Pulmonary artery endothelial cell (primary cell): ENCODE measurements at places on chromosomes 5 and 9. TPM values are rescaled to one million over a fixed set of nuclear protein-coding genes. Genes with fewer than 3 reads are reported as not detected.

Gene C5orf52
- not detected in 2 replicates for total RNA-seq

DNA sequence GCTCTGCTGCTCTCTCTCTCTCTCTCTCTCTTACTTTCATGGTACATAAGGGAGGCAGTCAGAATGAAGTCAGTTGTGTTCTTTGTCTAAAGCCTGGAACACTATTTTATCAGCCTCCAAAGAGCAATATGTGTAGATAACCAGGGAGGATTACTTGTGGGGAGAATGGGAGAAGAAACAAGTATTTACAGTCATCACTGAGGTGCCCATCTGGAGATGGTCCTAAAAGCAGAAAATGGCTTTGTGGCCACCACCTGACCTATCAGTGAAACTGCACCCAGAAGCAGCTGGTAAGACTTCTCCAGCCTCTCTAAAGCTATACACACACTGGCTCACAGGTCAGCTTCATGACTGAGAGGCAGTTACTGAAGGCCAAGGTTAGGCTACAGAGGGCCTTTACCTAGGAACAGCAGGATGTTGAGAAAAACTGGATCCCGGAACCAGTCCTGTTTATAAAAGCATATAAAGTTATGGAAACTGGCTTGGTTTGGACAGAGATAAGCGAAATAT is 75.1 kb downstream of the MRPS27 start:
- DNase-seq = no peak

Gene GFI1B
- not detected in 2 replicates for total RNA-seq

- no peak for DNase-seq
Measured at GRCh38 chr9:14813336-14814248, 91.1 kb upstream of the CER1 start.

GRCh38 chr5:10555277-10555684 is 8.6 kb upstream of the ANKRD33B start:
- DNase-seq = peak; percentile 47

DNA sequence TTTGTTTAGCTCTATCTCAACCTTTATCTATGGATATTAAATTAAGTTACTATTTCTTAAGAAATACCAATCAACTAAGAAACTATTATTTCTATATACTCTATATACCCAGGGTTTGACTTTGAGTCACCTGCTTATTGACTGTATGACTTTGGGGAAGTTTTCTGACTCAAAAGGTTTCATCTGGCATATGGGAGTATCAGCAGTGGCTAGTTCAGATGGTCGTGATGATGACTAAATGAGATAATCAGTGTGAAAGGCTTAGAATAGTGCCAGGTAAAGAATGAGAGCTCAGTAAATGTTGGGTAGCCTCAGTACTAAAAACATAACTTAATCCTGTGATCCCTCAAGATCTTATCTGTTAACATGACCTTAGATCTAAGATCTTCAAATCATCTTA is 179.7 kb upstream of the ISL1 start:
- DNase-seq = no peak

DNA sequence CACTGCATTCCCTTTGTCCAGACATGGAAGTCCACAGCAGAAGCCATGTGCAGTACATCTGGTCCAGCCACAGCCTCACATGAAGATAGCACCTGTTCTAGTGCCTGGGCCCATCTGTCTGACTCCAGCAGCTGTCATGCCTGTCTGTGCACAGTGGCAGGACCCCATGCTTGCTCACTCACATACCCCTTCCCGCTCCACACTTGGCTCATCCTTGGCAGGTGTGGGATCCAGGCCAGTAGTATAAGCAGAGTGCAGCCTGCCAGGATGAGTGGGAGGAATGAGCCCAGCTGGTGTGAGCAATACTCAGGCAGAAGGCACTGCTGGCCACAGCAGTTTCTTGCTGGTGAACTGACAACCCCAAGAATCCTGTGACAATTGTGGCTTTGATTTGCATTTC is 168.0 kb downstream of the PRDM9 start:
- no peak for DNase-seq

Gene GMCL2
- total RNA-seq = not detected in 2 replicates

Gene RANBP17
- total RNA-seq = 6.9 and 12.3 TPM in 2 replicates

DNA sequence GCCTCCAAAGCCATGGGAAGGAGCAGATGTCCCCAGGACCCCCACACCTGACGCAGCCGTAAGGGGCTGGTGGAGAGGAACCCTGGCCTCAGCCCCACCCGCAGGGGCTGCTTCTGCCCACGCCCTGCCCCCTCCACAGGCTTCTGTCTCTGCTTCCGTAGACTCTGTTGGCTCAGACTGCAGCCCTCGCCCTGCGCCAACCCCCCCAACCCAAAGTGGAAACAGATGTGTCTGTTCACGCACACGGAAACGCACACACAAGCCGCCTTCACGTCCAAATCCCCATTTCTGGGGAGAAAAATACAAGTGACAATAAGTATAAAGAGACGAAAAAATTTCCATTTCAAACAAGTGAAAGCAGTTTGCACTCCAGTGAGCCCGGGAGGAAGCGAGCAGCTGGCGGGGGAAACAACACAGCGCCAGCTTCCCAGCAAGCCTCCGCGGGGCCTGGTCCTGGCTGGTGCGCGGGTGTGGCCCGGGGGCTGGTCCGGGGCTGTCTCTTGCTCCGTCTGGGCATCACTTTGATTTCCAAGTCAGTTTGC is 32.6 kb upstream of the RXRA start:
- DNase-seq = no peak

- no peak for DNase-seq
Measured at GRCh38 chr9:107673861-107674720, 184.5 kb upstream of the KLF4 start.

DNA sequence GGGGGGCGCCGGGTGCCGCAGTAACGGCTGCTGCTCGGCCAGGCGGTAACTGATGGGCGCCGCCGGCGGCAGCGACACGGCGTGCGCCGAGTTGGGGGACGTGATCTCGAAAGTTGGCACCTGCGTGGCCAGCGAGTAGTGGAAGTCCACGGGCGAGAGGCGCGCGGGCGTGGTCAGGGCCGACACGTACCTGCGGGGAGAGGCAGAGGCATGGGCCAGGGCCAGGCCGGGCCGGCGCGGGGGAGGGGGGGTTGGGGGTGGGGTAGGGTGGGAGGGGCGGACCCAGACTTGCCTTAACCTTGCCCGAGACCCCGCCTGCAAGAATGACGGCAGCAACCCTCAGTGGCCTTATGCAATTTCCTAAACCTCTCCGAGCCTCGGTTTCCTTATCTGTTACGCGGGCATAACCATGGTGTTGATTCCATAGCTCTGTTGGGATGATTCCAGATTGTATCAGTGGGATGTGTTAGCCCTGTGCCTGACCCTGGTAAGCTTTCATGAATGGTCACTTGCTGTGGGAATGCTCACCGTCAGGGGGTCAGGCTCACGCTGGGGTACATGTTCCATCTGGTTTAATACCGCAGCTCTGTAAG is 53.0 kb downstream of the PSD2 start:
- no peak for DNase-seq

DNA sequence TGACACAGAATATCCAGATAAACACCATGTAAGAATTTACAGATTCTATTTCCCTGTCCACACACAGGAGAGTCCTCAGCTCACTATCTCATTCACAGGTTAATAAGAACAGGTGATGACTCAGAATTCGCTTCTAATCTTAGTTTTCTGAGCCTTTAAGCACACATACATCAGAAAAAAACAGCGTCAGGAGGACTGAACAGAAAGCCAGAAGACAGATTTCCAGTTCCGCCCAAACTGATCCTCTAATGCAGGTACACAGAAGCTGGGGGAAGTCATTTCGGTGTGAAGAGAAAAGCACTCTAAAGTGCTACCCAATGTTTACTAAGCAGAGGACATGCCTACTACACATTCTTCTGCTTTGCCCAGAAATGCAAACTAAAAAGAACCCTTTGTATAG is 1.6 kb downstream of the CEMIP2 start:
- DNase-seq = no peak

Gene SOHLH1
- not detected in 2 replicates for total RNA-seq

DNA sequence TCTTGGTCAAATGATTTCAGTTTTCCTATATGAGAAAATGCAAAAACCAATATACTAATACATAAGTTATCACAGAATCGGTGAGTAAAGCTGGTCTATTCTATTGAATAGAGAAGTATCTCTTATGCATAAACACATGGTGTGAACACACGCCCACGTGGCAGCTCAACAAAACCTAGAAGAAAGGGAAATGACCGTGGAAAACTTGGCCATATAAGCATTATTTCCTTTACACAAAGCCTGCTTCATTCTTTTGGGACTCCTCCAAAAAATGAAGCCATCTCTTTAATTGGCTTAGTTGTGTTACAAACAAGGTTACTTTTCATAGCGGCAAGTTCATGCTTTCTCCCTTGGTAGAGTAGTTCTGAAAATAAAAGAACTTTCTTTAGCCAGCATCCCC is 183.2 kb downstream of the TMEM161B start:
- DNase-seq = no peak

DNA sequence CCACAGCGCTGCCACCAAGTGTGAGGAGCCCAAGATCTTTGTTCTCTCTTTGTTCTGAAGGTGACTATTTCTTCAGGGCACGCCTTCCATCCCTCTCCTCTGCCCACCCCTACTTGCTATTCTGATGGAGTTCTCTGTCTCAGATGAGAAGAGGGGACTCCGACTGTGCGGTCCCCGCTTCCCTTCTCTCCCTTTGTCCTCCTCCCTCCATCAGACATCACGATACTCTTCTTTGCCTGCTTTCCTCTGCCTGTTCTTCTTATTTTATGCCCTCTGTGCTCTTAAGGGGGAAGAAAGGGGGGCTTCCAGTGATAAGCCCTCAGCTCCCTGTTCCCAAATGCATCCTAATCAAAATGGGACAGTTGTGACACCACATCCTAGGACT is 307.8 kb downstream of the RAB3C start:
- DNase-seq = no peak

DNA sequence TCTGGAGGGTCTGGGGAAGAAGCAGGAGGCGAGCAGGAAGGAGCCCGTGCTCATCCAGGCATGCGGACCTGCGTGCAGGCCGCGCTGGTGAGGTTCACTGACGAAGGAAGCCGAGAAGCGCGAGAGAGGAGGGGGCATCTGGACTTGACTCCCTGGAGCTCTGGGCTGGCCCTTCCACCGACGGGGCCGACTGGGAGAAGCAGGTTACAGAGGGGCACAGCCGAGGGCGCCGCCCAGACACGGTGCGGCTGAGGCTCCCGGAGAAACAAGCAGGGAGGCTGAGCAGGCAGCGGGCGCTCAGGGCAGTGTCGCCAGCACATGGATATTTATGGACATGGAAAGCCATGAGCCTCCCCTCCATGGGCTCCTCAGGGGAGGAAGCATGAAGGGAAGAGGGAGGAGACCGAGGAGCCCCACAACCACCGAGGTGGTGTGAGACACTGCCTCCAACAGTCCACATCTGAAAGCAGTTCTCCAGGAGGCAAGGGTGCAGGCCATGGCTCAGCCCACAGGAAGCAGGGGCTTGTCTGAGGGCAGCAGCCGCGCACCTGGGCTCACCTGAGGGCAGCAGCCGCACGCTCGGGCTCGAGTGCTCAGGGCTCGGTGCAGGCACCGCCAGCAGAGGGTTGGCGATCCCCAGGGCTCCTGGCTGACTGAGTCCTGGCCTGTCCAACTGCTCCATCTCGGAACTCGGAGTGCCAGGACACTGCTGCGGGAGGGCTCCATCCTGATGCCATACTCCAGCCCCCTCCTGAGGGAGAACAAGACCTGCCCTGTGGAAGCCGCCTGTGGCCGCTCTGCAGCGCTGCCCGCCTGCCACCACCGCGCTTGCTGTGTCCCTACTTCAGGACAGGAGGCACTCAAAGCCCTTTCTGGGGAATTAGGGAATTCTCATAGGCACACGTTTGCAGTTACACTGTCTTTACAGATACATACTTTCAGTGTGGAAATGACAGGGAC is 15.7 kb upstream of the INPP5E start:
- no peak for DNase-seq
